ENCODE measurements at places on chromosomes 6 and 20.
A peak's percentile ranks its signal among the peaks of the same experiment; 100 is the strongest.

DNA sequence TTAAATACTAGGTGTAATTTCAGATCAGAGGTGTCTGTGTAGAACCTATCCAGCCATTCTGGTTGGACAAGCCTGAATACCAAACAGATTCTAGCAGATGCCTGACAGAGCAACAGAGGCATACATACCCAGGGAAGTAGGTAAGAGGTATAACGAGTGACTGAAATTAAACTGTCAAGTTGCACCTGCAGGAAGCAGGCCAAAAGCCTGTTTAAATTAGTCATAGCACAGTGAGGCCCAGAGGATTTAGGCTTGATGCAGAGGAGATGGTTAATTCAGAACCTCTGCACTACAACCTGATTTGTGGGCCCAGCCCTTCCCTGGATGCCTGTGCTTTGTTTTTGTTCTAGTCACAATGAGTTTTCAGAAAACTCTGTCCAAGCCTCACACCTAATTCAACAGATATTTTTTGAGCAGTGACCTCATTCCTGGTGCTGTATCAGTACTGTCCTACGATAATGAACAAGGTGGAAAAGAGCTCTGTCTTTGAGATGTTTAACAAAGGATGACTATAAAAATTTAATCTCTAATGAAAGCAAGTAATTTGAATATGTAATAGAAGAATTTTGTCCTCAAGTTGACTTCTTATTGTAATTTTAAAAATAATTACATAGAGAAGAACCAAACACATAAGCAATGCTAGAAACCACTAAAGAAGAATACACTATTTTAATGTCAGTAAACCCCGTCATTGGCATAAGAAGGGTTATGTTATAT is 31.7 kb downstream of the C6orf58 start:
- DNase-seq: no peak

DNA sequence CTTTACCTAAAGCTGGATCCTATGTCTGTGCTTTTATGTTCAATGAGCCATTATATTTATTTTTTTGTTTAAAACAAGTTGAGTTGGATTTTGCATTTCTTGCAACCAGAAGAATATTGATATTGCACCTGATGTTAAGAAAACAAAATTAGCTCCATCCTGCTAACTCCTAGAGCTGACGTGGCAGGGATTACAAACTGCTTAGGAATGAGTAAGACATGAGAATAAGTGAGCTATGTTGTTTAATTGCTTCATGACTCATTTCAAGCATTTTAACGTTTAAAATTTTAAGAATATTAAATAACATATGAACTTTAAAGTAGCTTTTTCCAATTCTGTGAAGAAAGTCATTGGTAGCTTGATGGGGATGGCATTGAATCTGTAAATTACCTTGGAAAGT is 663.5 kb downstream of the EPM2A start:
- DNase-seq: peak; percentile 56

DNA sequence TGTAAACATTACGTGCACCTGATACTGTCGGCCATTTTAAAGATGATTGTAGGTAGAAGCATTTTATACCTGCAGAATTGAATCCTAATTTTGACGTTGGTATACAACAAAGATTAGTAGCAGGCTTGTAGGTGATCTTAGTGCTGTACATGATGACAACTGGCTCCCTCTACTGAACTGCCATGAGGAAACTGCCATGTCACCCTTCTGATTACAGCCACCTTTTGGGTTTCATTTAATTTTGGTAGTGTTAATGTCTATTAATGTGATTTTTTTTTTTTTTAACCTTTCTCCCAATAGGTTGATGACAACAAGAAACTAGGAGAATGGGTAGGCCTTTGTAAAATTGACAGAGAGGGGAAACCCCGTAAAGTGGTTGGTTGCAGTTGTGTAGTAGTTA is 2.3 kb downstream of the RPS12 start:
- DNase-seq: no peak

GRCh38 chr20:48603819-48604405 is 223.9 kb downstream of the PREX1 start:
- no peak for DNase-seq

DNA sequence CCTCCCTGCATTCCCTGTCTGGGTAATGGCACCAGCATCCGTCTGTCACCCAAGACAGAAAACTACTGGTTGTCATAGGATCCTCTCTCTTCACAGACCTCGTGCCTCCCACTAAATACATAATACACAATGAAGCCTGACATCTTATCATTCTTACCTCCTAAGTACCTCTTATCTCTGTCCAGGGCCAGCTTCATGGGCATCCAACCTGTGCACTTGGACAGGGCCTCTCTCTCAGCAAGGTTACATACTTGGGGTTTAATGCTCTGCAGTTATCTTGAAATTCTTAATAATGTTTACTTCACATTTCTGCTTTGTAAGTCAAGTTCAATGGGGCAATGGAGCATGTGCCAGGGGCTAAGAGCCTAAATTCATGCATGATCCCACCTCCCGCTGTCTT is 30.8 kb upstream of the KLHL31 start:
- no peak for DNase-seq

DNA sequence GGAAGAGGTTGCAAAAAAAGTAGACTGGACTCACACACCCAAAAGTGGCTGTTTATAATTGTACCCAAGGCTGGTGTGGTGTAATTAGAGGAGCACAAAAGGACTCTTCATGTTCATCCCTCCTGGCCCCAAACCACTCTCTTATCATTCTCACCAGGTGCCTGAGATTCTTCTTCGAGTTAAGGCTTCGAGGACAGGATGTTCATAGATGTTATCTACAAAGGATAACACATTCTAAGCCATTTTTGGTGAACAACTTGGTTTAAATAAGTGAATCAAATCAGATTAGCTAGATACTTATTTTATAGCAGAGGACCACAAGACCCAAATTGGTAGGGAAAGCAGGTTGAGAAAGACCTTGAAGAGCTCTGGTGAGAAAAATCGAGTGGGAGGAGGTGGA is 73.1 kb upstream of the SUPT3H start:
- DNase-seq: no peak

DNA sequence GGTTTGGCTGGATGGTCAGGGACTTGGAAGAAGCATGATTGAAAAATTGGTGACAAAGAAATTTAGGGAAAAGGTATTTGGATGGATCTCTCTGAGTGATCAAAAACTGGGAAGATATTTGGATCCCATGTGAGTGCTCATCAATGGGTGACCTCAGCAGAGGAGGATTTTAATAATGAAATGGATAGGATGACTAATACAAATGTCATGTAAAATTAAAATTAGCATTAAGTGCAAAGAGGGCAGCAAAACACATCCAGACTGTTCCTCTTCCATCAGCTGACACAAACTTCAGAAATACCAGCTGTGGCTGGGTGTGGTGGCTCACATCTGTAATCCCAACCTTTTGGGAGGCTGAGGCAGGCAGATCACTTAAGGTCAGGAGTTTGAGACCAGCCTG is 151.7 kb downstream of the THBS2 start:
- no peak for DNase-seq

DNA sequence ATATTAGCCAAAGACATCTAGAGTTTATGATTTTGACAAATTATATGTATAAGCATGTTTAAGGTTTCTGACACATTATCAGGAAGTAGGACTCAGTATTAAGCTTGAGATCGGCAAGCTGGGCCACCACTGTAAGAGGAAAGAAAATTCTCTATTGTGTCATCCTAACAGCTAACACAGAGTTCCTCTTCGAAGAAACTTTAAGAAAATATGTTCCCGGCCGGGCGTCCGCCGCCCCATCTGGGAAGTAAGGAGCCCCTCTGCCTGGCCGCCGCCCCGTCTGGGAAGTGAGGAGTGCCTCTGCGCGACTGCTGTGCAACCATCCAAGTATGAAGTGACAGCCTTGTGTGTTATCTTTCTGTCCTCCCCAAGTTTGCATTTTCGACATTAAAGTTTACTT is 23.0 kb downstream of the USP49 start:
- DNase-seq: no peak

GRCh38 chr6:170523256-170524171 is 29.6 kb downstream of the PSMB1 start:
- no peak for DNase-seq

DNA sequence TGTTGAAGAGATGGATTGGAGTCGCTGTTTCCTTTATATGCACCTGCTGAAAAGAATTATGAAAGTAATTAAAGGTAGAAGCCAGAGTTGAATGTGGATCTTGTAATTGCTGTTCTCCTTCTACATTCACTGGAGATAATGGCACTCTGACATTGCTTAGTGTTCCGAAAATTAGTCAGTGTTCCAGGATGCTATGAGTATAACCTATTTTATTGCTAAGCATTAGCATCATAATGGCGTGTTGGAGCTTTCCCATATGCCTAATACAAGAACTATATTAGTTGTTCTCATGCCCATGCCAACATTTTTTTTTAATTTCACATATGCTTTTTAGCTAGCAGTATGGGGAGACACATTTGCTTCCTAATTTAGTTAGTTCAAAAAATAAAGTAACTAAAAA is 236.4 kb downstream of the ARHGAP18 start:
- no peak for DNase-seq

DNA sequence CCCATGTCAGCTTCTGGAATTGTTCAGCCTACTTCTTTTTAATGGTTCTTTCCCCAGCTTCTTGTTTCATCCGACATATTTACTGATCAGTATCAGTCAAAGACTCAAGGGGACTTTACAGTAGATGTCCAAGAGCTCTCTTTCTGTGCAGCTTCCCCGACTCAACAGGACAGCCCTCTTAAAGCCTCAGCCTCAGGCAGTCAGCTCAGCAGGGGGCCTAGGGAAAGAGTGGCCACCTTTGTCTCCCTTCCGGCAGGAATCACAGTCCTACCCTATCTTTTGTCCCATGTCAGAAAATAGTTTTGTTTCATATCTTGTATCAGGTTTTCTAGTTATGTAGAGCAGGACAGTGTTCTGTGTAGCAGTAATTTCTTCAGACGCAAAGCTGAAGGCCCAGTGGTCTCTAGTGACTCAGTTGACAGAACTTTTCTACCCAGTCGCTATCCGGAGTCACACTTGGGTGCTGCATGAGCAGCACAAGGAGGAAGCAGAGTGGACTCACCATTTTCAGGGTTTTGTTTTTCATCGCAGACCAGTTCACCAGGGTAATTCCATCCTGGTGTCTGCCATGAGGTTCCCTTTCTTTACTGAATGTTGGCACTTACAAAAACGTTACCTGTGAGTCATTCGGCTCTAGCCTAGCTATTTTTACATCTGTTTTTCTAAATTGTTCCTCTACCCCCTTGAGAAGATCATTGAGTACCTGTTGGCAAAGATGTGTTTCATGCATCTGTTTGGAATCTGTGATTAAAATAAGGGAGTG is 47.7 kb downstream of the SPATA2 start:
- no peak for DNase-seq

DNA sequence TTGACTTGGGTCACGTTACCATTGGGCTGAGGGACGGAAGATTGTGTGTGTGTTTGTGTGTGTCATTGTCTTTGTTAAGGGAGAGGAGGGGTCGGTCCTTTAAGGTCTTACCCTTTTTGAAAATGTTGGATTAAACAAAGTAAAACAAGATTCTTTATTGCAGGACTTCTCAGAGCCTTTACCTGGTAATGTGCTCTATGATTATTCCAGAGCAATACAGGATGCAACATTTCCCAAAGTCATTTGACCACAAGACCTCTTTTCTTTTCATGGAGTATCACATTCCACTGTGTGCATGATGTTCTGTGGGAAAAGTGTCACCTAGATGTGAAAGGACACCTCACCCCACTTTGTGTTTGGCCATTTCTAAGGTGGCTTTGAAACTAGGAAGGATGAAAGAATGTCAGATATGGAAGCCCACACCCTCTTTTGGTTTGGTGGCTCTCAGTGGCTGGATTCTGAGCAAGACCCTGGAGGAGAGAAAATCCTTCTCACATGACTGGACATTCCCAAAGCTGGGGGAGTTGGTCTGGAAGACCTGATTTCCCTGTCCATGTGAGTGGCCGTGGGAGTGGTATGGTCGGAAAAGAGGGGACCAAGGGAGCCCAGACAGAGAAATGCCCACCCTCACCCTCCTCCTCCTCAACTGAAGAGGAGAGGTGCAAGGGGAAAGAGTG is 18.2 kb upstream of the ZNF831 start:
- DNase-seq: no peak

GRCh38 chr20:42368910-42369309 is 750.7 kb upstream of the CHD6 start:
- no peak for DNase-seq

- no peak for DNase-seq
Measured at GRCh38 chr6:143747347-143747842, 69.6 kb downstream of the PHACTR2 start.

DNA sequence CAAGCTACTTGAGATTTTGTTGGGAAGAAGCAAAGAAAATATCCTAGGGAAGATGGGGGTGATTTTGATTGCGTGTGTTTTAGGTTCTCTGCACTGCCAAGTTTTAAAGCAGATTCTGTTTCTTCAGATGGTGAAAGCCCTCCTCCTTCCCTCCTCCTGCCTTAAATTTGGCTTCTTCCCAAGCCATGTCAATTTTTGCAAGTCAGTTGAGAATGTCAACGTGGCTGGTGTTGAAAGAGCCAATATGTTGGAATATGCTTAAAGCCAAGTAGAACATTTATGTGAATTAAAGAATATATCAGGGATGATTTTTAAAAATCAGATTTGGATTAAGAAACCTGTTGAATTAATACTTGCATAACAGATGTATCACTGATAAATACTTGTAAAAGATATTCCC is 270.8 kb downstream of the ARID1B start:
- DNase-seq: no peak

GRCh38 chr20:52668626-52669025 is 303.5 kb upstream of the TSHZ2 start:
- DNase-seq: no peak

DNA sequence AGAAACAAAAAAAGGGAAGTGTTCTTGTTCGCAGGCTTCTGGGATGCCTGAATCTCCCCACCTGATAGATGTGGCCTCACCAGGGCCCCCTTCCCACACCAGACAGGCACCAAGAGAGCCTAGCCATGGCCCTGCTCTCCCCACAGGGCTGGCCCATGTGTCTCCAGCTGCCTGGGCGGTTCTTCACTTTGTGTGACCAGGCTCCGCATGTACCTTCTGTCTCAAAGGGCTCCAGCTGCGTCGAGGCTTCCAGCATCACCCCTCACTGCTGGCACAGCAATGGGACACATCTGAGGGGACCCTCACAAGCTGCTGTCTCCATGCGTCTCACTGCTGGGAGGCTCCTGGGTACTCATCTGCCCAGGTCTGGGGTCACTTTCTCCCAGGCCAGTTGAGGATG is 362.9 kb downstream of the ZFAND3 start:
- DNase-seq: no peak

GRCh38 chr6:12605888-12606345 is 110.7 kb upstream of the PHACTR1 start:
- DNase-seq: no peak

DNA sequence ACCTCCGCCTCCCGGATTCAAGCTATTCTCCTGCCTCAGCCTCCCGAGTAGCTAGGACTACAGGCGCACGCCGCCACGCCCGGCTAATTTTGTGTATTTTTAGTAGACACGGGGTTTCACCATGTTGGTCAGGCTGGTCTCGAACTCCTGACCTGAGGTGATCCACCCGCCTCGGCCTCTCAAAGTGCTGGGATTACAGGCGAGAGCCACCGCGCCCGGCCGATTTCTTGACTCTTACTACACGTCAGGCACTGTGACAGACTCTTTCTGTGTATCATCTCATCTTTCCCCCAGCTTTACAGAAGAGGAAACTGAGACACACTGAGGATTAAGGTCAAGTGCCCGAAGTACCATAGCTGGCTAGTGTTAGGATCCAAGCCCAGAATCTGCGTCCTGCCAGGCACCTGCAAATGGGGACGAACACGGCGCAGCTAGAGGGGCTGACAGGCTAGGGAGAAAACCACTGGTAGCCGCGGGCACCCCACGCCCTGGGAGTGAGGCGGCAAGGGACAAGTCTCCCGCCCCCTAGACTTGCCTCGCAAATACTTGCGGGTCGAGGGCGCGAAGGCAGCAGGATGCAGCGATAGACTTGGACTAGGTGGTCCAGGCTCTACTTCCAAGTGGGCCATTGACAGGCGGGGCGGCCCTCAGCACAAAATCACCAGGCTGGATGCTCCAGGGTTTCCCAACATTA is 1.1 kb upstream of the TAF8 start:
- no peak for DNase-seq

All from GM04504 (cell line).